ENCODE measurements at places on chromosomes 11 and 22.

DNA sequence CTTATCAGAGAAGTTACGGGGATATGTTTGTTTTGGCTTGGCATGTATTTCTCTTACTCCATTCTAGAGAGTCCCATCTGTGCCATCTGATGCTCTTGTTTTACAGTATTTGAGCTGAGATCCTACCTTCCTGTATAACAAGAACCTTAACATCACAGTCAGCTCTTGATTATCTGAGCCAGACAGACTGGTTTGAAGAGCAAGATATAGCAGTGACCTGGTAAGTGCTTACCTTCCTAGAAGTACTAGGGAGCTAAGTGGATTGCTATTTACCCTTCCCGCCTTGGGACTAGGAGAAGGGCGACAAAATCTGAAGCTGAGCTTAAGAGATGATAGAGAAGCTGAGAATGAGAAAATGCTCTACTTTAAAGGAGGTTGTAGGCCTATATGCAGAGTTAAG is 235.3 kb downstream of the CSNK2A3 start:
- DNase-seq = no peak

DNA sequence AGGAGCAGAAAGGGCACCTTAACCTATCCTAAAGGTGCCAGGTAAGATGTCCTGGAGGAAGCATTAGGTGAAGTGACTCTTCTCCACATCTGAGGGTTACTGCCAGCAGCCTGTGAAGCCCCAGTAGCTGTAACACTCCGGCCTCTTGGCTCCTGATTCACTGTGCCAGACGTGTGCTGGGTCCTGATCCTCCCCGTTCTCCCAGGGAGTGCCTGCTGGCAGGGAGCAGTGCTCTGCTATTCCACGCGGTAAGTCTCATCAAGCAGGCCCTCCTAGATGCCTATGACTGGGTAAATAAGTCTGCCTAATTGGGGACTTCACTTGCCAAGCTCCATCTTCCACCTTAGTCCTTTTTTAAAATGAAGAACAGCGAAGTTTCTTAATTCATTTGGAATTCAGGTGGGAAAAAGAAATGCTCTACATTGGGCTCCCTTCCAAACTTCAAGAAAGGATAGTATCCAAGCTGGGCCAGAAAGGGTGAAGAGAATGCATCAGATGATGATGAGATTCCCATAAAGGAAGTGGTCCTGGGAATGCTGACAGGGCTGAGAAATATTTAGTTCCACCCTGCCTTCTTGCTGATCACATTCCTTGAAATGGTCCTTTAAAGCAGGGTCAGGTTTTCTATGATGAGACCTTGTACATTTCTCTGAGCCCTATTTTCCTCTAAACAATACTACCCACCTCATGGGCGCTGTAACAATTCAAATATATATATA is 188.0 kb downstream of the MAML2 start:
- peak; percentile 64 for DNase-seq

DNA sequence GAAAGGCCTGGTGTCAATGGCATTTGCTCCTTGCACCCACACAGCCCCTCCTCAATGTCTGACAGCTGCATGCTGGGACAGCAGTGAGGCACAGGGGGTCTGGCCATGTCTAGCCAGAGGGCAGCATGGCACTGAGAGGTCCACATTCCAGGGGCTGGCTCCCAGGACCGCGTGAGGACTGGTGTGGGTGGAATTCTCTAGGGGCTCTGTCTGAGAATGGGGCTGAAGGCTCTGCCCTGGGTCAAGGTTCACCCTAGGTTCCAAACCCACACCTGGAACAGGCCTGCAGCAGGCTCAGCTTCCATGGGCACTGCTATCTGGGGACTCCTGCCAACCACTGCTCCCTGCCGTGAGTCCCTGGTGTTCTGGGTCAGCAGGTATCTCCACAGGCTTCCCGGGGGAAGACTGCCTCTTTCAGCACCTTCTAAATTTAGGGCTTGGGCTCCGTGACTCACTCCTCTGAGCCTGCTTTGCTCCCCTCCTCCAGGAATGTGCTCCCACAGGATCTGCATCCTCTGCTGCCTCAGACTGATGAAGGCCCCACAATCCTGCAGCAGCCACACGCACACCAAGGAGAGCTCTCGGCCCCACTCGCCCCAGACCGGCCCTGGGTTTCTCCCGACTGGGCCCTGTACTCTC is 4.2 kb downstream of the STARD10 start:
- peak; percentile 47 for DNase-seq

DNA sequence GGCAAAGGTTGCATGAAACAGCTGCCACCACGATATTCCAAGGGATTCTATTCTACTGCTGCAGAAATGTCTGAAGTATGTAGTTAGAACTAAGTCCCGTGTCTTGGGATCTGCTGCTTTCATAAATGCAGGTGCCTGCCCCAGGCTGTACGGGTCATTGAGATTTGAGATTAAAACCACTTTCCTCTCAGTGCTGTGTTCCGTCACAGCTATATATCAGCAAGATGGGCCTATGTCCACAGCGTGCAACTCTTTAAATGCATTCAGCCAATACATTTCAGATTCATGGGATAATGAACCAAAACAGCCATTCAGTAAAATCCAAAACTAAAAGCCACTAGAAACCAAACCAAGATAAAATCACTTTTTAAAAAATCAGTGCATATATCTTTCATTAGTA is 107.3 kb upstream of the LUZP2 start:
- DNase-seq = no peak

DNA sequence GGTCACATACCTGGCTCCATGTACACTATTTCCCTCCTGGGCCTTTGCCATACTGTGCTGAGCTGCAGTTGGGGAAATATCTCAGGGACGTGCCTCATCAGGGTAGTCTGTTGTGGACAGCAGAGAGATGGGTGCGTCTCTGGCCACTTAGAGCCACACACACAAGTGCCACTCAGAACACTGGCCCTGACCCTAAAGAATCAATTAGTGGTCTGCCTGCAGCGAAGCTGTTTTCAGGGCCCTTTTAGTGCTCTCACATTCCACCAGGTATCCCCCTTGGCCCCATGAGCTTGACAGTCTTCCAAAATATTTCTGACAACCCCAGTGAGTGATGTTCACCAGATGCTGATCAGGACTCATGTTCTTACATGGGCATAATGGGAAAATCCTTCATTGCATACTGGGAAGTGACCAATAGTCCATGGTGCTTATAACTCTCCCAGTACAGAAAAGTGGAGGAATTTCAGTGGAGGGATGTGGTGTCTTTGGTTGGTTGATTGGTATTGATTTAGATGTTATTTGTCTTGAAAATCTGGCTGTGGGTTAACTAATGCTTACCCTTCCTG is 66.1 kb downstream of the ME3 start:
- no peak for DNase-seq

DNA sequence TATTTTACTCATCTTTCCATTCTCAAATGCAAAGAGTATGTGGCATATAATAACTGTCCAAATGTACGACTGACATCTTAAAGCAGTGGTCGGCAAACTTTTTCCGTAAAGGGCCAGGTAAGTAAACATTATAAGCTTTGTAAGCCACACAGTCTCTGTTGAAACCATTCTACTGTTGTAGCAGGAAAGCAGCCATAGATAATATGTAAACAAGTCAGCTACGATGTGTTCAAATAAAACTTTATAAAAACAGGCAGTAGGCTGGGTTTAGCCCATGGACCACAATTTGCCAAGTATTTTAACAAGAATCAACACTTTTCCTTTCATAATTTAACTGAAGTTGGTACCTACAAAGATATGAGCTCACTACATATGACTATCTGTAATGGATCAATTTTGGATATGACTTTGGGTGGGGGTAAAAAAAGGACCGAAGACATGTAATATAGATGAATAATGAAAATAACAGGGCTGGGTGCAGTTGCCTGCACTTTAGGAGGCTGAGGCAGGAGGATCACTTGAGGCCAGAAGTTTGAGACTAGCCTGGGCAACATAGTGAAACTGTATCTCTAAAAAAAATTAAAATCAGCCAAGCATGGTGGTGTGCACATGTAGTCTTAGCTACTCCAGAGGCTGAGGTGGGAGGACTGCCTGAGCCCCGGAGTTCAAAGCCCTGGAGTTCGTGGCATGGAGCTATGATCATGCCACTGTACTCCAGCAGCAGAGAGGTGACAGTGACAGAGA is 5.7 kb downstream of the RDX start:
- no peak for DNase-seq

DNA sequence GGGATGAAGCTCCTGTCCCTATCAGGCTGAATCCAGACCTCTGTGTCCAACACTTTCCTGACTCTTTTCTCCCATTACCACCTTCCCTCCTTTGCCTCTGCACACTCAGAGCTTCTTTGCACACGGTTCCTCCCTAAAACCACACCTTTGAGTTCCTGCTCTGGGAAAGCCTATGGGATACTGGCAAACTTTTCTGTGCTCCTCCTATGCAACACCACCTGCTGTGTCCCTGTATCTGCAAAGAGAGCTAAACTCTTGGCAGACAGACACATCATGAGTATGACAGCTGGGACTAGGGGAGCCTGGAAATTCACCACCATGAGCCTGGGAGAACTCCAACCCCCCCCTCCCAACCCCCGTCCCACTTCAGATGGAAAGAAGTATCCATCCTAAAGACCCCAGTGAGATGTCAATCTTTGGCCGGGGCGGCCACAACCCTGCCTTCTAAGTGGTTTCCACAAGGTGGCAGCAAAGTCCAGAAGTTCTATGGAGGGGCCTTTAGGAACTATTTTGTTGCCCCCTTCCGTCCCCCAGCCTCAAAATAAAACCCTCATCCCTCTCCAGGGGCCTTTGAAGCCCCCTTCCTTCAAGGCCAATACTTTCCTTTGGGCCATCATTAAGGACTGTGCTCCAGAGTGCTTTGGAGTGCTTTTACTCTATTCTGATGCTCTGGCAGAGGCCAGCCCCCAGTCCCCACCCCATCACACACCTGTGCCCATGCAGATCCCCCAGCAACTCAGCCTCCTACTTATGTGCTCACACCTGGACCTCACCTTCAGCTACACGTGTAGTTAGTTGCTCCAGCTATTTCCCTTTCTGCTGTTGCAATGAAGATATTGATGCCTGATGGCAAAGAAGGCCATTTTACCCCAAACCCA is 19.4 kb downstream of the HTR3A start:
- no peak for DNase-seq

- peak; percentile 12 for DNase-seq
Observed at GRCh38 chr11:31810779-31811647, at the start of gene PAX6. PAX6 (minus strand) TSS chr11:31811322; CDS start chr11:31806411, 4,911 bp downstream.

DNA sequence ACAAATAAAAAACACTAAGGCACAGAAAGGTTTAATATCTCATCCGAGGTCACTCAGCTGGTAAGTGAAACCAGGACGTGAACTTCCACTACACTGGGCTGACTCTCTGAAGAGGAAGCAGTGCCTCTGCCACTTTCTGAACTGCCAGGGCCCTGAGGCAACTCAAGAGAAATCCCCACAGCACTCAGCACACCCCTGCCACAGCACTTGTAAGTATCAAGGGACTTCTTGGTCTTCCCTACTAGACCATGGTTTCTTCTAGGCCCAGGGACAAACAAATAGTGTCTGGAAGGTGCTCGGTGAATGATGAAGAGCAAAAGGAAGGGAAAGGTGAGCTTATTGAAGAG is 49.7 kb downstream of the RPL27A start:
- no peak for DNase-seq

GRCh38 chr11:61885166-61885778 is 6.1 kb downstream of the FADS3 start:
- DNase-seq = no peak

GRCh38 chr11:37984991-37985390 is 1387.0 kb upstream of the RAG2 start:
- DNase-seq = peak; percentile 10

DNA sequence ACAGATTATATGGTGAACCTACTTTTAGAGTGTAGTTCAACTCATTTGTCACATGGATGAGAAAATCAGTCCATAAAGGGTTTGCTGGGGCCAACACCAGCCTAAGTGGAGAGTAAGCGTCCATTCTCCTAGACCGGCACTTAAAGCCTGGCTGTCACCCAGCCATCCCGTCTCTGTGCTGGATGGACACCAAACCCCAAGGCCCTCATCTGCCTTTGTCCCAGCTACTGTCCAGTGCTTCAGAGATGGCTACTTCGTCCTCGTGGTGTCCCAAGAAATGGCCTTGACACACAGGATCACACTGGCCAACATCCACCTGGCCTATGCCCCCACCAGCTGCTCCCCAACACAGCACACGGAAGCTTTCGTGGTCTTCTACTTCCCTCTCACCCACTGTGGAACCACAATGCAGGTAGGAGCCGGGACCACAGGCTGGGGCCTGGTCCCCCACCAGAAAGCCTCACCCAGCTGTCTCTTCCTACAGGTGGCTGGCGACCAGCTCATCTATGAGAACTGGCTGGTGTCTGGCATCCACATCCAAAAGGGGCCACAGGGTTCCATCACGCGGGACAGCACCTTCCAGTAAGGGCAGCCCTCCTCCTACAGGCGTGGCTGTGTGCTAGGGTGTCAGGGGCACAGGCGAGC is 3.5 kb downstream of the ZP1 start:
- DNase-seq = no peak

GRCh38 chr11:8034106-8034585 is 46.9 kb upstream of the TUB start:
- DNase-seq = no peak

DNA sequence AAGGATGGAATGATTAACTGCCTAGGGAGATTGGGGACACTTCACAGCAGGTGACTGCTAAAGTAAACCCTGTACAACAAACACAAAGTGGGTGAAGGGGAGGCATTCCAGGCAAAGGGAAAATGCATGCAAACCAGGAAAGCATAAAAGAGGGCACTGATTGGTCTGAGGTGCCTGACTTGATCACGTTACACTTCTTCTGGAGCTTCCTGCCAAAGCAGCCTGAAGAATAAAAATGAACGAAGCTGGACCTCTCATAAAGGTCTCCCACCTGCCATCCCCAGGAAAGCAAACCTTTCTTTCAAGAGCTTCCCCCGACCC is 46.7 kb upstream of the SCUBE2 start:
- no peak for DNase-seq

GRCh38 chr11:114440121-114440860 is 1.0 kb downstream of the REXO2 start:
- DNase-seq = peak; percentile 52

DNA sequence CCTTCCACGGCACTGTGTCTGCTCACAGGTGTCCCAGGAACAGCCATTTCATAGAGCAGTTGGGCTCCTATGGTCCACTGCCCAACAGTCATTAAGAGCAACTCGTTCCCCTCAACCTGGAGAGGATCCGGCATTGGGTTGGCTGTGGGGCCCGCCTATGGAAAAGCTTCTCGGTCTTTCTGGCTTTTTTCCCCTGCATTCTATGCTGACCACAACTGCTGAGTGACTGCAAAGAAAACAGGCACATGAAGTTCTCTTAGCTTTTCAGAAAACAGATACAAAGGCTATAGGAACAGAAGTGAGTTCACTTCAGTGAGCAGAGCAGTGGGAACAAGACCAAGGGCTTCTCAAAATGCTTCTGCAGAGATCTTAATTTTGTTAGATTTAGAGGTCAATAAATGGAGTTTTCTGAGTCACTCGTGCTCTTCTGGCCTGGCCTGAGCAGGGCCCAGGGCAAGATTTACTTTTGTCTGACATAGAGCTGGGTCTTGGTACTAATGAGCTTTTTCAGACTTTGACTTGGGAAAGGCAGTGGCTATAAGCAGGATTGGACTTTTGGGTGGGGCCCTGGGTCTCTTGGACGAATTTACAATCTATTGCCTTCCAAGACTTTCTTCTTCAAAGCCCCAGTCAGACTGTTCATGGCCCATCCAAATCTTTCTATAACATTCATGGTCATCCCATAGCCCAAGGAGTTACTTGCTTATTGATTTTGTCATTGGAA is 13.6 kb upstream of the APOL5 start:
- peak; percentile 51 for DNase-seq
